ENCODE measurements at places on chromosomes 11 and 22. TPM values are rescaled to one million over a fixed set of nuclear protein-coding genes. Genes with fewer than 3 reads are reported as not detected.

GRCh38 chr11:71188886-71189767 is 63.2 kb downstream of the SHANK2 start:
- no peak for DNase-seq
- H3K27me3 ChIP-seq, result no peaks in the 10 kb centered on the region
- H3K4me1 ChIP-seq, result no peaks in the 10 kb centered on the region
- H3K36me3 ChIP-seq, result no peaks in the 10 kb centered on the region
- no peak overlapping the region for H3K4me3 ChIP-seq
- no peak overlapping the region for H3K27ac ChIP-seq

DNA sequence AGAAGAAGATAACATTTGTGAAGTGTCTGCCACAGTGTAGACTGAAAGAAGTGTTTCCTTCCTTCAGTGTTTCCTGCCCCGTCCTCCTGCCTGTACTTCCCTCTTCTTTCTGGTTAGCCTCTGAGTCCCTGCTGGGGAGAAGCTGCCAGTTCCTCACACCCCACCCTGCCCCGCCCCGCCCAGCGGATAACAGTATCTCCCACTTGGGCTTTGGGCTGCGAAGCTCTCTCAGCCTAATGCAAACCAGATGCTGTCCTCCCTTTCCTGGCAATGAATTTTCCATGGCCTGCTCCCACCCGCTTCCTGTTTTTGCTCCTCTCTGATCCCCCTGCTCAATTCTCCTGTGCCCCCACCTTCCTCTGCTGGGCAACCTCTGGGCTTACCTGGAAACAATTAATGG is 5.2 kb upstream of the RAB3IL1 start:
- DNase-seq, result no peak
- no peak overlapping the region for H3K27ac ChIP-seq
- H3K27me3 ChIP-seq, result peaks cover 26% of the 10 kb centered on the region
- no peaks in the 10 kb centered on the region for H3K36me3 ChIP-seq
- peaks cover 9% of the 10 kb centered on the region for H3K4me1 ChIP-seq

DNA sequence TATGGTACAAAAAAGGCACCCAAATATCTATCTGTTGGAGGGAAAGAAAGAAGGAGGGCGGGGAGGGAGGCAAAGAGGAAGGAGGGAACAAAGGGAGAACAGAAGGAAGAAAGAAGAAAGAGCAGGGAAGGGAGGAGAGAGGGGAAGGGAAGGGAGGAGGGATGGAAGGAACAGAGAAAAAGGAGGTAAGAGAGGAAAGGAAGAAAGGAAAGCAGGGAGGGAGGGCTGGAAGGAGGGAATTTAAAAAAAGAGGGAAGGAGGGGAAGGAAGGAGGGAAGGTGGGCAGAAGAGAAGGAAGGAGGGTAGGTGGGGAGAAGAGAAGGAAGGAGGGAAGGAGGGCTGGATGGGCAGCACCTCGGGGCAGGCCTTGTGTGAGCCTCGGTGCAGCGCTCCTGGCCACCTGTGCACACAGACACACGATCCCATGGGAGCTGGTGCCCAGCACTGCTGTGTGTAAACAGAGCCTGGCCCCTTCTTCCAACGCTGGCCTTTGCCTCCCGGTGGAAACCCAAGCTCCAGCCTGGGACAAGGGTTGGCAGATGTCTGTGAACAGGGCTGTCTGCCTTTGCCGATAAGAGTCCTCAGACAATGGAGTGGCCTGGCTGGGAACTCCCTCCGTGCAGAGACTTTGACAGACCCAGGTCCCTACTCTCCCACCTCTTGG is 23.2 kb downstream of the SMIM38 start:
- no peak overlapping the region for H3K4me3 ChIP-seq
- no peaks in the 10 kb centered on the region for H3K36me3 ChIP-seq
- no peak overlapping the region for H3K27ac ChIP-seq
- no peaks in the 10 kb centered on the region for H3K27me3 ChIP-seq

DNA sequence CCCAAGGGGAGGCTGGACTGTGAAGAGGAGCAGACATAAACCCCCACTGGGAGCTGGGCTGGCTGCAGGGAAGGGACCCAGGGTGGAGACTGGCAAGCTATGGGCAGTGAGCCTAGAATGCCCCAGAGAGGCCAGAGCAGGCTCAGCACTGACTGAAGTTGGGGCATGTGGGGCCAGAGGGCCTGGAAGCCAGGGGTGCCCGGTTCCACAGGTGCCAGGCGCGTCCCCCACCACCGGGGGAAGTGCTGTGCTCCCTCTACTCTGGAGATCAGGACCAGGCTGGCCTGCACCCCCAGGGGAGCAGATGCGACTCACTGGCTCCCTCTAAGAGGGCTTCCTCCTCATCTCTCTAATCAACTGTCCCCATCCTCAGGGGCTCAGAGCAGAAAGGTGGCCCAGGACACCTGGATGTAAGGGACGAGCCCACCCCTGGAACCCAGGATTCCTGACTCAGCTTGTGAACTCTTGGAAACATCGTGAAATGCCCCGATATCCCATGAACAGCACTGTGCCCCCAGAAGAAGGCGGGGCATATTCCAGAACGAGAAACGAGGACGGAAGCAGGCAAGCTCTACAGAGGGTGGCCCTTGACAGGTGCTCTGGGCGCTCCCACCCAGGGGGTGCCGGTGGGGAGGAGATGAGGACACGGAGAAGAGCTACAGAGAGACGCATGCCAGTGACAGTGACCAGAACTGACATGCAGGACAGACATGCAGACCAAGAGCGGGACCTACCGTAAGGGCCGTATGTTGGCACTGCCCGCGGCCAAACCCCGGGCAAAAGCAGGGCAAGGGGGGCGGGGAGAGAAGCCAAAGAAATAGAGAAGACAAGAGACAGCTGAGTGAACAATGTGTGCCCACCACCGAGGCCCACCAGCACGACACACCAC is 20.4 kb downstream of the MAFF start:
- H3K4me3 ChIP-seq, result no peak overlapping the region
- peaks cover 16% of the 10 kb centered on the region for H3K4me1 ChIP-seq
- H3K27me3 ChIP-seq, result no peaks in the 10 kb centered on the region
- DNase-seq, result no peak

GRCh38 chr11:107719557-107720302 is 7.9 kb upstream of the SLN start:
- H3K36me3 ChIP-seq, result no peaks in the 10 kb centered on the region
- H3K27ac ChIP-seq, result no peak overlapping the region
- H3K4me1 ChIP-seq, result no peaks in the 10 kb centered on the region
- DNase-seq, result no peak
- H3K27me3 ChIP-seq, result peaks cover 15% of the 10 kb centered on the region

DNA sequence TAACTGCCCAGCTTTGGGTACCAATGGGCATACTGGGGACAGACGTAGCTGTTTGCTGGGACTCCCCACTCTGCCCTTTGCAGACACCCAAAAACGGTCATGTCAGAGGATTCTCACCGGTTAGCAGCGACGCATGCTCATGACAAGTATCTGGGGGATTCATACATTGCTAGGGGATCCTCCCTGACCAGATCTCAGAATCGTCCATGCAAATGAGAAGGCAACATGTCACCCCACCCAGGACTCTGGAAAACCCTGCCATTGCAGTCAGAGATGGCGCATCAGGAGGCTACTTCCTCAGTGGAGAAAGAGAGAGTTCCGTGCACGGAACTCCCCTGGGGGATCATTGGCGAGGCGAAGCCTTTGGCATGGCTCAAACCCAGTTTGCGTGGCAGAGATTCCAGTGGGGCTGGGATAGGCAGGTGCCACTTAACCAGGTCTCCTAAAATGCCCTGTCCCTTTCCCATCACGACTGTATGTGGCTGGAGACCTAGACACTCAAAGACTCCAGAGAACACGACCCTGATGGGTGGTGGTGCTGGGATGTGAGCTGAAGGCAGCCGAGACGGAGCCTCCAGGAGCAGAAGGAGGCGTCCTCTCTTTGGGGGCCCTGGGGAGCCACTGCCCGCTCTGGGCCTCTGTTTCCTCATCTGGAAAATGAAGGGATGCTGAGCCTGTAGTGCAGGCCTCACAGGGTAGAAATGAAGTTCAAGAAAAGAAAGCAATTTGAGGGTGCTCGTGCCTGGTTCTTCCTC is 4.9 kb downstream of the RGL4 start:
- H3K36me3 ChIP-seq, result peaks cover 68% of the 10 kb centered on the region
- no peak for DNase-seq
- peak overlapping the region; percentile 91 for H3K4me3 ChIP-seq
- H3K27ac ChIP-seq, result peak overlapping the region; percentile 100

DNA sequence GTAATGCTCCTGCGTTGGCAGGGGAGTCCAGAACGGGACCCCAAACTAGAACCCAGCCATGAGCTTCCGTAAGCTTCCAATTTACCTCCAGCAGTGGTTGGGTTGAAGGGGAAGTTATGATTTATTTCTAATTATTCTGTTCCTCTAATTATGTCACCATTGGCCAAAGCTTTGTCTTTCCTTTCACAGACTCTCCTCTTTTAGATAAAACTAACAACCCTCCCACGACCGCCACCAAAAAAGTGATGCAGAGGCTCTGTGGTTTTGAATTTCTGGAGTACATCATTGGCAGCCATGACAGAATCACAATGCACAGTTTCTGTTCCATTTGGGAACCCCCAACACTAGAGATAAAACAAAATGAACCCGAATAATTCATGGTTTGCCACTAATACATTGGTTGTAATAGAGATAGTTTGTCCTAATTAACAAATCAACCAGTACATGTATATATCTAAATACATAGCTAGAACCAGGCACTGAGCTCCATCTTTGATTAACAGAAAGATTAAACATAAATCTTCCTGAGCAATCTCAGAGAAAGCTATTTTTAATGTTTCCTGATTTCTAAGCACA is 64.3 kb downstream of the ETS1 start:
- H3K27me3 ChIP-seq, result no peaks in the 10 kb centered on the region
- peaks cover 39% of the 10 kb centered on the region for H3K36me3 ChIP-seq
- H3K4me3 ChIP-seq, result peak overlapping the region; percentile 96
- peaks cover 49% of the 10 kb centered on the region for H3K4me1 ChIP-seq

DNA sequence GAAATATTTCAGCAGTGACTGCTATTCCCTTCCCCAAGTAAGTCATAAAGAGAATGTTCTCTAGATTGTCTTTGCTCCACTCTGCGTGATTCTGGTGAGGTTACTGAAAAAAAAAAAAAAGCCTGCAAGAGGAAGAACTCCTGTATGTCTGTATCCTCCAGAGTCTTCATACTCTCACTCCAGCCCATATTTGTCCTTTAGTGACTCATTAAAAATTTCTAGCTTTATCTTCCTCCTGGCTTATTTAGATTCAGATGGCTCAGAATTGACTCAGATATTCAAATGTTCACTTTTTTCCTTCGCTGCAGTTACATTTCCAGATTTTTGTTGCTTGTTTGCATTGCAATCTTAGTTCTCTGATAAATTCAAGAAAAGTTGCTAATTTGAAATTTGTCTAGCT is 76.3 kb upstream of the CNTN5 start:
- H3K4me3 ChIP-seq, result no peak overlapping the region
- no peaks in the 10 kb centered on the region for H3K4me1 ChIP-seq
- DNase-seq, result no peak
- no peaks in the 10 kb centered on the region for H3K27me3 ChIP-seq
- H3K36me3 ChIP-seq, result no peaks in the 10 kb centered on the region
- no peak overlapping the region for H3K27ac ChIP-seq

DNA sequence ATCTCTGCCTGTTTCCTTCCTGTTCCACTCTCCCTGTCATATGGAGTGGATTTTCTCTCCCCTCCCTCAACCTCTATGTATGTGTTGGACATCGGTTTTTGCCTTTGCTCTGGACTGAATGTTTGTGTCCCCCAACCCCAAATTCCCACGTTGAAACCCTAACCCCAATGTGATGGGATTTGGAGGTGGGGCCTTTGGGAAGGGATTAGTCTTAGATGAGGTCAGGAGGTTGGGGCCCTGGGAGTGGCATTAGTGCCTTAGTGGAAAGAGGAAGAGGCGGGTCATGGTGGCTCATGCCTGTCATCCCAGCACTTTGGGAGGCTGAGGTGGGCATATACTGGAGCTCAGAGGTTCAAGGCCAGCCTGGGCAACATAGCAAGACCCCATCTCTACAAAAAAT is 11.6 kb downstream of the TP53AIP1 start:
- DNase-seq, result no peak
- no peak overlapping the region for H3K4me3 ChIP-seq

DNA sequence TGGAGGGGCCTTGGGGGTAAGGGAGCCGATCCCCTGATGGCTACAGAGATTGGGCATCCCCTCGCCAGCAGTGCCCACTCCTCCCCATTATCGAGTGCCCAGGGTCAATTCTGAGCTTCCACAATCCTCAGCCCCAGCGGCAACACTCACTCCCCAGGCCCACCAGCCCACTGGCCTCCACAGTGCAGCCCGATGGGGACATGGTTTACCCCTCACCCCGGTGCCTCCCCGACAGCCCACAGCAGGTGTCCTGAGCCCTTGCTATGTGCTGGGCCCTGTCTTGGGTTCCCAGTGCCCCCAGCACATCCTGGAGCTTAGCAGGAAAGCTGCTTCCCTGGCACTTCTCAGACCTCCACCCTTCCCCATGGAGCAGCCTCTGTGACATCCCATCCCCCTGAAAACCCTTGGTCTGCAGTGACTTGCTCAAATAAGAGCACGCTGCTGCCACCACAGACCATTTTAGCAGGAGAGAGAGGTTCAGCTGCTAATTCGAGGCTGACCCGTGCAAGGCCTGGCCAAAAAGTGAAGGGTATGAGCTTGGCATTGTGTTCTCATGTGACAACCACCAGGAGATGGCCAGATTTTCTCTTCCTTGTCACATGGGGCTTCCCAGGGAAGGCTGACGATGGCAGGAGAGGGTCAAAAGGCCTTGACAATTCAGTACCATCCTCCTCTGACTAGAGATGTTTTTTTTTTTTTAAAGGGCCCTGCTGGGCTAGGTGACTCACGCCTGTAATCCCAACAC is 23.6 kb downstream of the KCNJ4 start:
- H3K4me3 ChIP-seq, result no peak overlapping the region
- H3K27ac ChIP-seq, result no peak overlapping the region
- DNase-seq, result no peak

DNA sequence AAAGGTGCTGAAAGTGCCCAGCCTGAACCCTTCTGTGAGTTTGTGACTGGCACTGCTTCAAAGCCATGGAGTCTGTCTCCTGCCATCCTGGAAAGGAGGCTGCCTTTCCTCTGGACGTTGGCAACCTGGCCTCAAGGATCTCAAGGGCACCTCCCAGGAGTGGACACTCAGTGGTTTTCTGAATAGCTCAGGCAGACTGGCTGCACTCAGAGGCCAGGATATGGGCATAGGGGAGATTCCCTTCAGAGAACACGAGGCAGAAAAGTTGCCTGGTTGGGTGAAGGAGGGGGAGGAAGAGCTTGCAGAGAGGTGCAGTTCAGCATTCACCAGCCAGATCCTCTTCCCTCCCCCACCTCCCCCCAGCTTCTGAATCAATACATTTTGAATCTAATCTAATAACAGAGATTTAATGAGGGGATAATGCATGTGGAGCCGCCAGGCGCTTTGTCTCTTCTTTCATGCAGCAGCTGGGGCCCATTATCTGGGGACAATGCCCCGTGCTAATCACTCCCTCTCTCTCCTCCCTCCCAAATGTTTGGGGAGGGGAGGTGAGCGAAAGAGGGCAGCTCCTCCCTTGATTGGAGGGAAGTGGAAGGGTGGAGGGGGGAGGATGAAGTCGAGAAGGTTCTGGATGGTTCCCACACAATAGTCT is 17.7 kb downstream of the HTR3A start:
- peaks cover 8% of the 10 kb centered on the region for H3K4me1 ChIP-seq
- H3K27ac ChIP-seq, result no peak overlapping the region
- no peak for DNase-seq
- H3K36me3 ChIP-seq, result no peaks in the 10 kb centered on the region
- H3K27me3 ChIP-seq, result peaks cover 10% of the 10 kb centered on the region

The ARRB1 gene
- total RNA-seq, result 24.3 TPM

The ZNF280B gene
- total RNA-seq, result 2.5 TPM

The MPPED2 gene
- total RNA-seq, result not detected

The SCN2B gene
- total RNA-seq, result not detected

The ANKK1 gene
- 0.15 TPM for total RNA-seq

The PTPRCAP gene
- 328 TPM for total RNA-seq

The BLID gene
- not detected for total RNA-seq

The KCNJ4 gene
- total RNA-seq, result not detected

The IGLL1 gene
- not detected for total RNA-seq

The APOA5 gene
- total RNA-seq, result not detected
